HFF-Myc (cell line): ENCODE measurements at places on chromosomes 16 and 17.
A peak's percentile ranks its signal among the peaks of the same experiment; 100 is the strongest.

DNA sequence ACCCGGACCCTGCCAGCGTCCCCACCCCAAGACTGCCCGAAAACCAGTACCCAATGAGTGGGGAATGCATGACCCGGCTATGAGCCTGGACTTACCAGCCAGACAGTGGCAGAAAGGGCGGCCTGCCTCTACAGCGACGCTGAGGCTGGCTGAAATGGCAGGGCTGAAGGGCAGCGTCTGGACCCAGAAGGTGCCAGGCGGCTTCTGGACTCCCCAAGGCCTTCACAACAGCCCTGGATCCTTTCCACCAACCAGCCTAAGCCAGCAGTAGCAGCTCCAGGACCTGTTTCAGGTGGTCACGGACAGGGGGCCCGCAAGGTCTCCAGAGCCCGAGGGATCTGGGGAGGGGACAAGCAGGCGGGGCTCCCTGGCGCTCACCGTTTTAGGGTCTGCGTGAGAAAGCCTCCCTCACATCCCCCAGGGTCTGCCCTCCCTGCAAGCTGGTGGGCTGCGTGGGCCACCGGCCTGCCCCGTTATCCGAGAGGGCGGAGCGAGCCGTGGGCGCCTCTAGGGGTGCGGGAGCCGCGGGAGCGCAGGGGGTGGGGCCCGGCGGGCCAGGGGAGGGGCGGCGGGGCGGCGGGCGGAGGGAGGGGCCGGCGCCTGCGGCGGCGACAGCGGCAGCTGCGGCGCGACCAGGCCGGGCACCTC lies at the start of gene RIPOR1:
RIPOR1 (plus strand) TSS at position 608 of the 648 bp plus-strand sequence. CDS start 9,618 bp downstream, outside the sequence.
- no peak for DNase-seq

- no peak for DNase-seq
Observed at GRCh38 chr17:27217631-27218030, 76.3 kb upstream of the WSB1 start.

DNA sequence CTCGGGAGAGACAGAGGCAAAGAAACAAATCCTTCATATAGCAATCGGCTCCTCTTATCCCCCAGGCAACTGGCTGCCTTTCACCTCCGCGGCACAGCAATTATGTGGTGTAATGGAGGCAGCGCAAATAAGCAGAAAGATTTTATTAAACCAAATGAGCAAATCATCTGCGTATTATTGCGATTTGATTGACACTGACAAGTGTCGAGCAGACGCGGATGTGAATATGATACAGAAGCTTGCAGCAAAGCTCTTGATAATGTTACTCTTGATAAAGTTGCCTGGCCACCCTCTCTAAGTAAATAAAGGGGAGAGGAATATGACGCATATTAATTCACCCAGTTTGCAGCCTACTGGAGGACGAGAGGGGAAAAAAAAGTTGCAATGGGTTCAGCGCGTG lies 26.5 kb upstream of the AKTIP start:
- no peak for DNase-seq

DNA sequence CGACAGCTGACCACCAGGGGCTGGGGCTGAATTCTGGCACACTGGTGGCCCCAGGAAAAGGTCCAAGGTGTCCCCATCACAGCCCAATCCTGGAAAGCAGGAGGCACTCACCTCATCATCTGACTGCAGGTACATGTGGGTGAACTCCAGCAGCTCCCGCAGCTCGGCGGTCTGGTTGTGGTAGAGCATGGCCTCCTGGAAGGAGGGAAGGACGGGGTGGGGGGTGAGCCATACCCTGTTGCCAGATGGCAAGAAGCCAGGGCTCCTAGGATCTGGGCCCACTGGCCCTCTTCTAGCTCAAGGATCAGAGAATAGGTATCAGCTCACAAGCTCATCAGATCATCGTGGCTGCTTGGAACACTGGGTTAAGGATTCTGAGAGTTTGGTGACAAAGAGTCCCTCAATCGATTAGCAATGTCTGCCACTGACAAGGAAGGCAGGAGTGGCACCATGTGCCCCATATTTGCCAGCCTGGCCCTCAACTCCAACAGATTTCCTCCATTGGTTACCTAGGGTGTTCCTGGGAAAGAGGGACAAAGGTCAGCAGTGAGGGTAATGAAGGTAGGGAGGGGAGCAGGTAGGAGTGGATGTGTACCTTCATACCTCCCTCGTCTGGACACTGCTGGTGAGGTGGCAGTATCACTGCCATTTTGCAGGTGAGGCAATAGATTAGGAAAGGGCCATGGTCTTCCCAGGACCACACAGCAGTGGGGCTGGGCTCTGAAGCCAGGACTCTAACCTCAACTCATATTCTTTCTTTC lies 4.9 kb downstream of the P3H4 start:
- DNase-seq: no peak

DNA sequence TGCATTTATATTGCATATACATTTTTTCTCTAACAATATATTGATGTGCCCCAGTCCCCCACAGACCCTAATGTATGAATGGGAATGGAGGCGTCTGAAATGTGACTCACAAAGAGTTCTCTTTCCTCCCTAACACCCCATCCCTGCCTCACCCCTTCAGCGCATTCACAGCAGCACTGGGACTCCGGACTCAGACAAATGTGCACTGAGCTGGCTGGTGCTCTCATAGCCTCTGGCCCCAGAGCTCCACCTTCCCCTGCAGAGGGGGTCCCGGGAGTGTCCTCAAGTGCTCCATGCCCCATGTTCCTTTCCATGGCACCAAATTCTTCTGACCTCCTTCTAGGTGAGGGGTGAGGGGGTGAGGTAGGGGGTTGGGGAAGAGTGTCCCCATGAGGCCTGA lies 20.6 kb downstream of the NPTX1 start:
- DNase-seq: no peak

- no peak for DNase-seq
Observed at GRCh38 chr17:44760474-44761308, 1.9 kb downstream of the ADAM11 start.

- peak; percentile 83 for DNase-seq
Observed at GRCh38 chr16:65117811-65118448, 3.9 kb downstream of the CDH11 start.

DNA sequence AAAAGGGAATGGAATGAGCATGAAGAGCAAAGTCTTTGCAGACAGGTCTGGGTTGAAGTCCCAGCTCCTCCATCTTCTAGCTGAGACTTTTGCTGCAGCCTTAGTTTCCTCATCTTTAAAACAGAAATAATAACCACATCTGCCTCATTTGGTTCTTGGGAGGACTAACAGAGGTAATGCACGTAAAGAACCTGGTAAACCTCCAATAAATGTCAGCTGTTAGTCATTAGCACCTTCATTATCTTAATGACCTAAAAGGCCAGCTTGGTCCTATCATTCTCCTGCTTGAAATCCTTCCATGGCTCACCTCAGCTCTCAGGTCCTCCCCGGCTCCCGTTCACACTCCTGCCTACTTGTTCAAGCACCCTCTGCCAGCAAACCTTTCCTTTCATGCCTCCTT lies 51.8 kb downstream of the SKAP1 start:
- DNase-seq: no peak

- no peak for DNase-seq
Observed at GRCh38 chr16:48323783-48324775, 61.1 kb downstream of the SIAH1 start.

- no peak for DNase-seq
Observed at GRCh38 chr16:12815361-12815760, 11.7 kb upstream of the CPPED1 start.

- DNase-seq: no peak
Observed at GRCh38 chr17:12122075-12122474, 101.4 kb downstream of the MAP2K4 start.

DNA sequence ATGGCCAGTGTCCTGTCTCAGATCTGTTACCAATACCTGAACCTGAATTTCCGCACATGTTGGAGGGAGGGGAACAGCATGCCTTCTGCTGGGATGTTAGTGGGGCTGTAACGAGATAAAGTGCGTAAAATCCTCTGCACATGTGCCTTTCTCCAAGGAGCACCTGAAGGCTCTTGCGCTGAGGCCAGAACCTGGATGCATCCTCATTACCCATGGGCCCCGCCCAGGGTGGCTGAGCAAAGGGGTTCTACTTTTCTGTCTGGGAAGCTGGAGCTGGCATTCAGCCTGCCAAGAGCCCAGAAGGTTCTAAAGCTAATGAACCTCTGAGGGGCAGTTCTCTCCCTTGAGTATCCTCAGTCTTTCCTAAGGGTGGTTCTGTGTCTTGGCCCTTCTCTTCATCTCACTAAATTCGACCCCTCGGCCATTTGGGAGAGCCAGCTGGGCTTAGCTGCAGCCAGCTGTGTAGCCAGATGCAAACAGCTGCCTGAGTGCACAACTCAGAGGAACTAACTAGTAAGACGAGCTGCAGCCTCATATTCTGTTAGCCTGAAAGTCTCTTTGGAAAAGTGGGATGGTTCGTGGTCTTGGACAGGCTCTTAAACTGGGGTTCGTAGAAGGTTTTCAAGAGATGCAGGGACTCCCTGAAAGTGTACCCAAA lies 2.5 kb downstream of the ITGA3 start:
- DNase-seq: no peak

DNA sequence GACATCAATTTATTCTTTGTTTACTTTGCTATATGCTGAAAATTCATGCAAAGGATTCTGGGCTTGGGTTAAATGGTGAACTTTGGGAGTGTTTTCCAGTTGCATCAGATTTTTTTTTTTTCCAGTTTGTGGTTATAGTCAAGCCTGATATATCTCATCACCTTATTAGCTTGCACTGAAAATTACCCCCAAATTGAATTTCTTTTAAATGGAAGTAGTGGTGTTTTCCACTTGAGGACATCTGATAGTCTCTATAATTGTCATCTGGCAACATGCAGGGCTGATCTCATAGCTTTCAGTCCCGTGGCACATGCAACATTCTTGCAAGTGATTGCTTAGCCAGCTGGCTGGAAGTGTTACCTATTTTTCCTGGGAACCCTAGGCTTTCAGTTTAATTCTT lies 4.7 kb upstream of the KRTAP3-1 start:
- DNase-seq: peak; percentile 80

DNA sequence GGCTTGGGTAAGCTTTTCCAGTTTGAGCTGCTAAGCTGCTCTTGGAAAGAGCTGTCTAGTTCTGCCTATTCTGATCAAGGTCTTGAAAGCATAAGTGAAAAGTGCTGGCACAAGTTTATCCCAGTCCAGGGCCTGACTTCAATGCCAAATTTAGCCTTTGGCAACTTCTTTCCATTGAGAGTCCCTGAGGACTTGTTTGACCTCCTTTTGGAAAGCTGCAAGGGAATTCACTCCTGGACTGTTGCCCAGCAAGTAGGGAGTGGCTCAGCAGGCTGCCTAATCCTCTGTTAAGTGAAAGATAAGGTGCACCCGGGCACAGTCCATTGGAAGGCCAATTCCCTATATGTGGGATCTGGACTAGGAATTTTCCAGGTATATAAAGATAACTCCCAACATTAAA lies 16.0 kb upstream of the TANC2 start:
- no peak for DNase-seq

DNA sequence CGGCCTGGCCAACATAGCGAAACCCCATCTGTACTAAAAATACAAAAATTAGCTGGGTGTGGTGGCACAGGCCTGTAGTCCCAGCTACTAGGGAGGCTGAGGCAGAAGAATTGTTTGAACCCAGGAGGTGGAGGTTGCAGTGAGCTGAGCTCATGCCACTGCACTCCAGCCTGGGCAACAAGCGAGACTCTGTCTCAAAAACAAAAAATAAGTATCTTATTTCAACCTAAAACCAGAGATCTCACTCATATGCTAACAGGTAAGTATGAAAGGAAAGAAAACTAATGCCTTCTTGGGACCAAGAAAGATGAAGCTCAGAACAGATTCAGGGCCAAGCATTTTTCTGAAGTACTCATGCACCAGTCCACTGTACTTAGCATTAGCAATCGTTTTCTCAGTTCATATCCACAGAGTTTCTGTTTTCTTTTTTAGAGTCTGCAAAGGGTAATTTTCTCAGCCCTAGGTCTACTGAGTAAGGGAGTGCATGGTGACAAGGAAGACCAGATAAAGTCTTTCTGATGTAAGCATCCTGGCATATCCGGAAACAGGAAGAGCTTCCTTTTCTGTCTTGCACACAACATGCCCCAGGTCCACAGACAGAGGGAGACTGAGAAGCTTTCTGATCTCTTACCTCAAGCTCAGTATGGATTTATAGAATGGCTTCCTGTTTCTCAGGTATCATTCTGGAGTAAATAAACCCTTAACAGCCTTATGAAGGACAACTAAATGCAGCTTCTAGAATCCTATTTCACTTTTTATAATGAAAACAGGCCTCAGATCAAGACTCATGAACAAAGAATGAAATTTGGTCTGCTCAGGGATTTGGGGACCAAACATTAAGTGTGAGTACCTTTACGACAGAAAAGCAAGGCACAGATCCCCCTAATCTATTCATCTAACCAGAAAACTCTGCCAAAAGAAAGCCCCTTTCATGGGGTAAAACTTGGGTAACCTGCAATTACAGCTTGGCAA lies 38.7 kb upstream of the FOXJ1 start:
- no peak for DNase-seq

DNA sequence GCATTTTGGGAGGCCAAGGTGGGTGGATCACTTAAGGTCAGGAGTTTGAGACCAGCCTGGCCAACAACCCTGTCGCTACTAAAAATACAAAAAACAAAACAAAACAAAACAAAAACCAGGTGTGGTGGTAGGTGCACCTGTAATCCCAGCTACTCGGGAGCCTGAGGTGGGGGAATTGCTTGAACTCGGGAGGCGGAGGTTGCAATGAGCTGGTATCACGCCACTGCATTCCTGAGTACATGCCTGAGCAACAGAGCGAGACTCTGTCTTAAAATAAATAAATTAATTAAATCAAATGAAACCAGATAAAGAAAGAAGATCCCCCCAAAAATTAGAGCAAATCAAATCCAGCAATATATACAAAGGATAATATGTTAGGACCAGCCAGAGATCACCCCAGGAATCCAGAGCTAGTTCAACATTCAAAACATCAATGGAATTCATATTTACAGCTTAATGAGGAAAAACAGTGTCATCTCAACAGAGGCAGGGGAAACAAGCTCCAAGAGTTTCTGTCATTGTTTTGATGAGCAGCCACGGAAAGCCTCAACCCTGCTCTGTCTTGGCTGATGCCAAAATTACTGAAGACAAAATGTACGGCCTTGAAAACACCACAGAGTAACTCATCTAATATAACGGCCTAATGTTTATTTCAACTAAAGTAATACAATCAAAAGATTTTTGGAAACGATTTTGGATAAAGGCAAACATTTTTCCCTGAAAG lies 3.7 kb downstream of the PEMT start:
- no peak for DNase-seq

GRCh38 chr17:57017625-57018024 lies 39.7 kb downstream of the SCPEP1 start:
- DNase-seq: no peak

DNA sequence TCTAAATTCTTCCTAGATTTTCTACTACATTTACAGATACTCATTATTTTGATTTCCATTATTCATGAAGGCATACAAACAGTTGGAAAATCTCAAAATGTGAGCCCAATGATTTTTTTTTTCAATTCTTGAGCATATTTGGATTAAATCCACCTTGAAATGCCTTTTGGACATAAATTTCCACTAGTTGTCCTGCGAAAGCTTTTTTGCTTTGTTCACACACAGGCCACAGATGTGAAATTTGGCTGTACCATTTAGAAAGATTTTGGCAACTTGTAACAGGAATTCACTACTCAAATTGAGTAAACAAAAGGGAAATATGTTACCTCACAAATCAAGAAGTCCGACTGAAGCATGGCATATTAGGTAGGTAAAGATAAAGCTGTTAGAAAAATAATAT lies 1631.0 kb downstream of the CDH8 start:
- no peak for DNase-seq

- DNase-seq: no peak
Observed at GRCh38 chr16:50303041-50303604, 36.8 kb downstream of the ADCY7 start.
